ENCODE measurements at places on chromosomes 1 and 21. TPM values are rescaled to one million over a fixed set of nuclear protein-coding genes. Genes with fewer than 3 reads are reported as not detected.

DNA sequence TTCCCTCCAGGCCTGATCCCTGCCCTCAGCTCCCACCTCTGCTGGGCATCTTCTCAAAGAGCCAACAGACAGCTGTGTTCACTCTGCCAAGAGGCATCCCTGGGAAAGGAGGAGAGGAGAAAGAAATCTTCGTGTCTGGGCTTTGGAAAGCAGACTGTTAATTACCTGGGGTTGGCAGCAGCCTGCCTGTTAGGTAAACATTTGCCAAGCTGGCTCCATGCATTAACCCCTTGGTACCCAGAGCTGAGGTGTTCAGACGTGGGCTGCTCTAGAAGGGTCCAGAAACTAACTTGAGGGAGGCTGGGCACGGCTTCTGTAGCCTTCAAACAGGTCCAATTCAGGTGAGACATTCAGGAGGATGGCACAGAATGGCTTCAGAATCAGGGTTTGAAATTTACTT, 8.7 kb upstream of the EXTL1 start:
- no peak for DNase-seq

- DNase-seq: no peak
Measured at GRCh38 chr1:203170625-203171330, 4.8 kb downstream of the MYBPH start.

IGSF9 gene
- polyA plus RNA-seq: 16.1 TPM

DNA sequence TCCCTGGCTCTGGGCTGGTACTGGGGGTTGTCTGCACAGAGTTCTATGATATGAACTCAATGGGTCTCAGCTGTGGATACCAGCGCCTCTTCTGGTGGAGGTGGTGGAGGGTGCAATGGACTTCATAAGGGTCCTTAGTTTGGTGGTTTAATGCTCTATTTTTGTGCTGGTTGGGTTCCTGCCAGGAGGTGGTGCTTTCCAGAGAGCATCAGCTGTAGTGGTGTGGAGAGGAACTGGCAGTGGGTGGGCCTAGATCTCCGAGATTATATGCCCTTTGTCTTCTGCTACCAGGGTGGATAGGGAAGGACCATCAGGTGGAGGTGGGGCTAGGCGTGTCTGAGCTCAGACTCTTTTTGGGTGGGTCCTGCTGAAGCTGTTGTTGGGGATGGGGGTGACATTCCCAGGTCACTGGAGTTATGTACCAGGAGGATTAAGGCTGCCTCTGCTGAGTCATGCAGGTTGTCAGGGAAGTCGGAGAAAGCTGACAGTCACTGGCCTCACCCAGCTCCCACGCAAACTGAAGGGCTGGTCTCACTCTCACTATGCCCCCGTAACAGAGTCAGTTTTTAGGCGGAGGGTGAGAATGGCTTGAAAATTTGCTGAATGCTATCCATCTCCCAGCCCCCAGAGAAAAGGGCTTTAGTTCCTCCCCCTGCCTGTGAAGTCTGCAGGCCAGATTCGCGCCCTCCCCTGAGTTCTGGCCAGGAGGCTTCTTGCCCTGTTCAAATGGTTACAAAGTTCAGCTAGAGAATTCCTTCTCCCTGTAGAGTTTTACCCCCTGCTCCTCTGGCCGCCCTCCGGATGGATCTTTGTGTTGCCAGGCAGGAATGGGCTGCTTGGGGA, 902.9 kb downstream of the LTN1 start:
- DNase-seq: no peak

ADGRL4 gene
- polyA plus RNA-seq: 26.2 TPM

- DNase-seq: no peak
Measured at GRCh38 chr1:9326596-9326995, 33.9 kb downstream of the SPSB1 start.

GRCh38 chr1:1941868-1942752, 23.0 kb upstream of the TMEM52 start:
- no peak for DNase-seq

DNA sequence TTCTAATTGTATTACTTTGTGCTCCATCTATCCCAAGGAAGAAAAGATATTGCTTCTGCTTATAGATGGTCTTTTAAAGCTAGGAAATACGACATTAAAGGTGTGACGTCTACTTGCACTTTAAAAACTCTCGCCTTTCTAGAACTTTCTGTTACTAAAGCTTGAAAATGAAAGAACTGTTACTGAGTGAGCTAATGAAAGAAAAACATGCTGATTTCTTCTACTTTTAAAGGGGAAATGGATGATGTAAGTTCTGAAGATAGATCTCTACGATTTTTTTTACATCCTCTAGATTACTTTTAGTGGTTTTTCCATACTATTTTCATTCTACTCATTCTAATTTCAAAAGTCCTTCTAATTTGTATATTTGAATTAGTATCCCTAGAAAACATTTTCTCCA, 387.5 kb downstream of the USP25 start:
- DNase-seq: no peak

DNA sequence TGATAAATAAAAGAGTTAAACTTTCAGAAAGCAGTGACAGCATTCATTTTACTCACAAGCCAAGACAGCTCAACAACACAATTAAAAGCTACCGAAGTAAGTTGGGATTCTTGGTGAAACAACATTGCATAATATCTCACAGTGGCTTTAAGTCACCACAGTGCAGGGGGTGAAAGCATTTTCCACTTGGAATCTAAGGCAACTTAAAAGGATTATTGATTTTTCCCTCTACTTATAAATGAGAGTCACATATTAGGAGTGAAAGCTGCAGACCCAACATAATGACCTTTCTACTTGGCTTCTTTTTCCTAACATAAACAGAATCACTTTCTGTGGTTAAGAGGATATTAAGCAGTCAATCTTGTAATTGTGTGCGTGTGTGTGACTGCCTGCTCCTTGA, 536.6 kb upstream of the CXADR start:
- DNase-seq: no peak

DFFB gene
- 6.2 TPM for polyA plus RNA-seq

- DNase-seq: no peak
Measured at GRCh38 chr1:36553591-36554322, 71.0 kb upstream of the CSF3R start.

- no peak for DNase-seq
Measured at GRCh38 chr1:108823632-108824031, 33.3 kb downstream of the AKNAD1 start.

LINGO4 gene
- polyA plus RNA-seq: not detected

GRCh38 chr1:205661429-205662134, 18.7 kb downstream of the SLC45A3 start:
- DNase-seq: no peak
